Mucosa of gallbladder (tissue), 1 donor: ENCODE measurements at places on chromosomes 5 and 9. TPM values are rescaled to one million over a fixed set of nuclear protein-coding genes. Genes with fewer than 3 reads are reported as not detected.

The ADRA1B gene
- 0.32 TPM for total RNA-seq

The CA9 gene
- total RNA-seq: 777 TPM

DNA sequence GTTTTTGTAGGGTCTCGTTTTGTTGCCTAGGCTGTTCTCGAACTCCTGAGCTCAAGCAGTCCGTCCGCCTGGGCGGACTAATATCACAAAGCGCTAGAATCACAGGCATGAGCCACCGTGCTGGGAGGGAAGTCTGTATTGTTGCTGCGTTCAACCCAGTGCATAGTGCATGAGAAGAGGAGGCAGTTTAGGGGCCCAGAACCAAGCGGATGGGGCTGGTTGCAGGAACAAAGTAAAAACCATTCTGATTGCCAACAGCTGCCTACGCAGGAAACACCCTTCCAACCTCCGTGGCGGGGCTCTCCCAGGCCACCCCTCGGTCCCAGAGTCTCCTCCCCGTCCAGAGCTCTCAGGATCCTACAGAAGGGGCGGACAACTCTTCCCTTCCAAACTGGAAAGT lies 87.1 kb downstream of the ANXA2R start:
- DNase-seq: no peak

DNA sequence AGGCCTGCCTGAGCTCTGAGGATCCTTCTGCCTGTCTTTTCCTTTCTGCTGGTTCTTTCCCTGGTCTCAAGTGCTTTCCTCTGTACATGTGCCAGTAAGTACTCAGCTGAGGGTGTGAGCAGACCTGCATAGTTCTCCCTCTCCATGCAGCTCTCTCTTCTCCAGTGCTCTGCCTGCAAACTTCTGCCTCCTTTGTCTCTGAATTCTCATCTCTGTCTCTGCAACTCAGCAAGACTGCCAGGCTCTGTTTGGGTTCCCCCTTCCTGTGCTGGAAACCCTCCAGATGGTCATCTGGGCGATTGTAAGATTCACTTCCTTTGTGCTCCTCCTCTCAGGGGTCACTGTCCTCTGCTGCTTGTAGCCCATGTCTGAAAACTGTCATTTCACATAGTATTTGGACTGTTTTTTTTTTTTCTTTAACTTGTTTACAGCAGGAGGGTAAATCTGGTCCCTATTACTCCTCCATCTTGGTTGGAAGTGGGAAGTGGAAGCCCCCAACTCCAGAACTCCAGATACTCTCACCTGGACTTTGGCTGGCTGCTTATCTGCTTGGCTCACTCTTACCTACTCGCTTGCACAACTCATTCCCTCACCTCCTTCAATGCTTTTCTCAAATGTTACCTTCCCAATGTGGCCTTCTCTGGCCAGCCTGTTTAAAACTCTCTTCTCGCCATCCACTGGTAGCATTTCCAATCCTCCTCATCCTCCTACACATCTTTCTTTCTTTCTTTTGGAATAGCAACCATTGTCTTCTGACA lies 175.3 kb upstream of the TBC1D2 start:
- DNase-seq: peak; percentile 18
